Esophagus squamous epithelium (tissue), 5 donors: ENCODE measurements at places on chromosomes 6 and 20.

GRCh38 chr6:16821834-16822264 lies 60.6 kb upstream of the ATXN1 start:
- no peak for DNase-seq

GRCh38 chr6:90319979-90320685 lies 23.5 kb upstream of the BACH2 start:
- DNase-seq, result no peak

DNA sequence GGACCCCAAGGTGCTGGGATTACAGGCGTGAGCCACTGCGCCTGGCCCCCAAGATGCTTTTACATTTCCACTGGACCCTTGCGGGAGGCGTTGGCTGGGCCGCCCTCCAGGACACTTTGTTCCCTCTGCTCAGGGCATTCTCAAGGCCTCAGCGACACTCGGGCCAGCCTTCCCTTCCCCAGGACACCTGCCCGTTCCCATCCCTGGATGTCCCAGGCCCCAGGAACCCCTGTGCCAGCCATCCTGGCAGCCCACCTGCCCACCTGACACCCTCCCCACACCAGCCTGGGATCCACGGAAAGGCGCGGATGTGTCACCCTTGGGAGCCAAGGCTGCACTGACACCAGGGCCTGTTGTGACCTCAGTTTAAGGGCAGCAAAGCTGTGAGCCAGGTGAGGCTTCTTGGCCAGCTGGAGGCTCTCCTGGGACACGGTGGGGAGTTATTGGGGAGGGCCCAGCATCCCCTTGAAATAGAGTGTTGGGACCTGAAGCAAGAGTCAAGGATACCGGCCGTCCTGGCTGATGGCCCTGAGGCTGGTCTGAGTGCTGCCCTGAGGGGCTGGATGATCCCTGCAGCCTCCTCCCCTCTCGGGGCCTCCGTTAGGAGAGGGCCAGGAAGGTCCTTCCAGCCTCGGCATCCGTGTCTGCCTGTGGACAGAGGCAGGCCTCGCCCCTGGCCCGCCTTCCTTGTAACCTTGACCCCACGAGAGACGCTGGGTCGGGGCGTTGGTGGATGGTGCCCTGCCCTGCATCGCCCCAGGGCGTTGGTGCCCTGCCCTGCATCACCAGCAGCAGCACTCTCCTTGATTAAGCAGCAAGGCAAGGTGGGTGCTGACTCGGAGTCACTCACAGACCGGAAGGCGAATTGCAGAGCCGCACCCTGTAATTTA lies 84.2 kb upstream of the BHLHE23 start:
- DNase-seq, result no peak

DNA sequence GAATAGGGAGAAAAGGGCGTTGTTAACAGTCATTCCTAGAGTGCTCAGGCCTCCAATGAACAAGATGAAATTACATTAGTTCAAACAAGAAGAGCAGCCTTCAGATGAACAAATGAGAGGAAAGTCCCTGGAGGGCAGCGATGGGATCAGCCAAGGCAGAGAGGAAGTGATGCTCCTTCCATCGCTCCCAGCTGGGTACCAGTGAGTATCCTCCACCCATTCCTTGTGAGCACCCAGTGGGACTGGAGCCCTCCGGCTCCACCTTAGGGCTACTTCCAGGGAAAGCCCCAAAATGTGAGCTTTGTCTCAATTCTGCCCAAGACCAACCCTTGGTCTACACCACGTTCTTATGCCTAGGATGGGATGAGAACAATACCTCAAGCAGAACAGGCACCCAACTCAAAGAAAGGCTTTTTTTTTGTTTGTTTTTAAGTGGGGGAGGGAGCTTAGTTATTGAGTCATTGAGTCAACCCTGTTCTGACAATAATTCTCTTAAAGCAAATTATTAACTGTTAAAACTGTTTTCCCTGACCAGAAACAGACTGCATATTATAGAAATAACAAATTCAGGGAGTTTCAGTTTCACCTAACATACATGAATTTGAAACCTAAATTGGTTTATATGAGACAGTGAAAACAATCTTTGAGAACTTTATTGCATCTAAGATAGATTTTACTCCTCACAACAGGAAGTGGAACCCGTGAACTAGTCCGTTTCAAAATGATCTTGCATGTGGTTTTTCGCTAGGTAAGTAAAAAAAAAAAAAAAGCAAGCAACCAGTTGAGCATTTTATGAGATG lies 106.9 kb downstream of the IPCEF1 start:
- no peak for DNase-seq

DNA sequence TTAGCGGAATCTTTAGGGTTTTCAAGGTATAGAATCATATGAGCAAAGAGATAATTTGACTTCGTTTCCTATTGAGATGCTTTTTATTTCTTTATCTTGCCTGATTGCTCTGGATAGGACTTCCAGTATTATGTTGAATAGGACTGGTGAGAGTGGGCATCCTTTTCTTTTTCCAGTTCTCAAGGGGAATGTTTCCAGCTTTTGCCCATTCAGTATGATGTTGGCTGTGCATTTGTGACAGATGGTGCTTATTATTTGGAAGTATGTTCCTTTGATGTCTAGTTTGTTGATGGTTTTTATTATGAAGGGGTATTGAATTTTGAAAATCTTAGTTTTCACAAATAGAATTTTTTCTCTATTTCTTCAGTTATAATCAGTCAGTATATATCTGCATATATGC lies 656.6 kb upstream of the MAP3K7 start:
- DNase-seq, result no peak

GRCh38 chr6:11810854-11811643 lies 32.4 kb upstream of the ADTRP start:
- DNase-seq, result no peak

GRCh38 chr6:159633196-159633595 lies 59.8 kb downstream of the SOD2 start:
- DNase-seq, result no peak

- DNase-seq, result no peak
These were observed 181.2 kb upstream of the POU3F2 start for GRCh38 chr6:98653179-98653578.

DNA sequence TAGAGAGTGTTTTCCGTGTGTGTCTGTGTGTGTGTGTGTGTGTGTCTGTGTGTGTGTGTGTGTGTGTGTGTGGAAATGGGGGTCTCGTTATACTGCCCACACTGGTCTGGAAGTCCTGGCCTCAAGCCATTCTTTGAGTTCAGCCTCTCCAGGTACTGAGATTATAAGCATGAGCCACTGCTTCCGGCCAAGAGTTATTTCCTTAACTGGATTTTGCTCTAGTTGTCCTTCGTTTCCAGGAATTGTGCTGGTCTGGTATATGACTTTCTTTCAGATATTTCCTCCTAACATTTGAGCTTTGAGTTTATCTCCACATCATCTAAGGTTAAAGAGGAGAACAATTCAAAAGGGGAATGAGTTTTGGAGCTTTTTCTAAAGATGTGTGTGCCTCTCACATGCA lies 124.8 kb downstream of the SH3BGRL2 start:
- no peak for DNase-seq

DNA sequence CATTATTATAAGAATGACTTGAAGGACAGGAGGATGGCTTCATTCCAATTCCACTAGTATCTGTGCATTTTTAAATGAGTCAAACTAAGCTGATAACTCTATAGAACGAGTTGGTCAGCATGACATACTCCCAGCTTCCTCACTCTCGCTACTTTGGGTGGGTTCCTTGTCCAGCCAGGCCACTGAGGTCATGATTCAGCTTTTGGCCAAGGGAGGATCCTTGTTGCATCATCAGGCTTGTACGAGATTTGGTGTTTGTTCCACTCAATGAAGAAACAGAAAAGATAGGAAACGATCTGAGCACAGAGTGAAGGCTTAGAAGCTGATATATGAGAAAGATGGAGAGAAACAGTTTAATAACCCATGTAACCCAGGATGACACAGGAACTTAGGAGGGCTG lies 19.8 kb downstream of the NEDD9 start:
- no peak for DNase-seq

- DNase-seq, result no peak
These were observed 553.1 kb upstream of the MAN1A1 start for GRCh38 chr6:119902681-119903080.

- no peak for DNase-seq
These were observed 26.4 kb upstream of the MCM3 start for GRCh38 chr6:52310932-52311331.

GRCh38 chr20:17608701-17609497 lies 39.0 kb downstream of the DSTN start:
- no peak for DNase-seq

- DNase-seq, result no peak
These were observed 66.2 kb downstream of the ARMC2 start for GRCh38 chr6:108914235-108915022.

DNA sequence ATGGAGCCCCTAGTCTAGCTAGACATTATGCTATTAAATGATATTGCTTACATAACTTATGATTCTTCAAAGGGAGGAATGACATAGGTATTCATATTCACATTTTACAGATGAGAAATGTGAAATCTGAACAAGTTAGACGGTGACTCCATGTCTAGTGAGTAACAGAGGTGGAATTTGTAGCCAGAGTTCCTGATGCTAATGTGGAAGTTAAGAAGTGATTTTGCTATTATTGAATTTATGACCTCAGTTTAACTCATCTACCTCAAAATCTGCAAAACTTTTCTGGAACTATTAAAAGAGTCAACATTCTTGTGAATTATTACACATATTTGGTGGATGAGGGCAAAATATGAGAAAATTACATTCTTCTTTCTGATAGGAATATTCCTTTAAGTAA lies 347.6 kb upstream of the MMS22L start:
- no peak for DNase-seq

- DNase-seq, result no peak
These were observed 12.9 kb upstream of the ID4 start for GRCh38 chr6:19824058-19824807.

GRCh38 chr6:45351076-45351475 lies 22.9 kb downstream of the RUNX2 start:
- no peak for DNase-seq

DNA sequence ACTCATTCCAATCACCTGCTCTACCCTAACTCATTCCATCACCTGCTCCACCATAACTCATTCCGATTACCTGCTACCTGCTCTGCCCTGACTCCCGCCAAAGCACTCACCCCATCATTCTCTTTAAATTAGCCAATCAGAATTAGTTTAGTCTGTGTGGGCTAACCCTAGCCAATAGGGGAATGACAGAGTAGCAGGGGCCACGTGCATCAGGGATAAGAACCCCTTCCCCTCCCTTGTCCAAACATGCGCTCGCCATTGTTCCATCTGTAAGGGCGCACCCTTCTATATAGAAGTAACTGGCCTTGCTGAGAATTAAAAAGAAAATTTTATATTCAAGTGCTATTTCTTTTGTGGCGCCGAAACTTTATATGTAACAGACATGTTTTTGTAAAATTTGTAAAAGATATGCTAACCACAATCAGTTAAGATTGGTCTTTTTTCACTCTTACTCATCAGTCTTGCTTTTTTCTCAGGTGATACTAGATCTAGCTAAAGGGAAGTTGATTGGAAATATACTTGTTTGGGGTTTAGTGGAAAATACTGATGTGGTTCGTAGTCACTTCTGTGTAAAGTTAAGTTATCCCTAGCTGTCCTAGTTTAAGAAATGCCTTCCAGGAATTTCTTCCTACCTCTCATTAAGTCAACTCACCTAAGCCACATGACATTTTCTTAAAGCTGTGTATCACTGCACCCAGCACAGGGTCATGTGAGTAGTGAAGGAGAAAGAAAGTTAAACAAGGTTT lies 16.5 kb downstream of the RTN4IP1 start:
- DNase-seq, result no peak

GRCh38 chr6:72984981-72985665 lies 240.2 kb downstream of the KHDC1L start:
- no peak for DNase-seq
